ENCODE measurements at places on chromosomes 4 and X. TPM values are rescaled to one million over a fixed set of nuclear protein-coding genes. Genes with fewer than 3 reads are reported as not detected.

The SH3RF1 gene
- total RNA-seq: 7.8 TPM

The HMX1 gene
- not detected for total RNA-seq

GRCh38 chr4:87633243-87633642 lies 16.8 kb upstream of the DMP1 start:
- no peaks in the 10 kb centered on the region for H3K27me3 ChIP-seq
- DNase-seq: no peak
- no peak overlapping the region for H3K4me3 ChIP-seq

The IQSEC2 gene
- total RNA-seq: 13.4 TPM

GRCh38 chrX:11579636-11580600 lies 85.8 kb downstream of the ARHGAP6 start:
- H3K4me3 ChIP-seq: no peak overlapping the region
- H3K4me1 ChIP-seq: no peaks in the 10 kb centered on the region
- no peak for DNase-seq
- H3K36me3 ChIP-seq: no peaks in the 10 kb centered on the region

The ADH1A gene
- total RNA-seq: not detected

DNA sequence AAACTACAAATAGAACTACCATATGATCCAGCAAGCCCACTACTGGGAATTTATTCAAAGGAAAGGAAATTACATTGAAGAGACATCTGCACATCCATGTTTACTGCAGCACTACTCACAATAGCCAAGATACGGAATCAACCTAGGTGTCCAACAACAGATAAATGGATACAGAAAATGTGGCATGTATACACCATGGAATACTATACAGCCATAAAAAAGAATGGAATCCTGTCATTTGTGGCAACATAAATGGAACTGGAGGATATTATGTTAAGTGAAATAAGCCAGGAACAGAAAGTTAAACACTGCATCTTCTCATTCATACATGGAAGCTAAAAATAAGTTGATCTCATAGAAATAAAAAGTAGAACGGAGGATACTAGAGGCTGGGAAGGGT lies 58.1 kb downstream of the RPS3A start:
- peaks cover 38% of the 10 kb centered on the region for H3K36me3 ChIP-seq
- no peak overlapping the region for H3K4me3 ChIP-seq
- DNase-seq: no peak
- H3K27ac ChIP-seq: no peak overlapping the region
- no peaks in the 10 kb centered on the region for H3K27me3 ChIP-seq
- H3K4me1 ChIP-seq: no peaks in the 10 kb centered on the region

- no peaks in the 10 kb centered on the region for H3K27me3 ChIP-seq
- no peak overlapping the region for H3K27ac ChIP-seq
- no peak for DNase-seq
- H3K36me3 ChIP-seq: no peaks in the 10 kb centered on the region
- H3K4me1 ChIP-seq: no peaks in the 10 kb centered on the region
These were observed 34.3 kb upstream of the PSAPL1 start for GRCh38 chr4:7469023-7469422.

The PWWP3B gene
- total RNA-seq: 5.9 TPM

GRCh38 chr4:13539047-13539618 lies 5.2 kb downstream of the NKX3-2 start:
- DNase-seq: no peak
- H3K36me3 ChIP-seq: no peaks in the 10 kb centered on the region
- no peaks in the 10 kb centered on the region for H3K4me1 ChIP-seq
- H3K27me3 ChIP-seq: peaks cover 80% of the 10 kb centered on the region
- H3K4me3 ChIP-seq: no peak overlapping the region

GRCh38 chrX:134236626-134237614 lies at the start of gene CCDC160:
TSS of gene CCDC160 (plus strand) at chrX:134237182. CDS start at chrX:134244801, 7,619 bp downstream.
- H3K27me3 ChIP-seq: no peaks in the 10 kb centered on the region
- H3K27ac ChIP-seq: no peak within 1 kb of the TSS
- no peaks in the 10 kb centered on the region for H3K36me3 ChIP-seq
- H3K4me3 ChIP-seq: peak within 1 kb of the TSS; percentile 39
- H3K4me1 ChIP-seq: no peaks in the 10 kb centered on the region
- DNase-seq: no peak

All from right atrium auricular region (tissue), 2 donors.